Muscle of leg (tissue), 16 donors: ENCODE measurements at places on chromosomes 1 and 21.

- H3K27ac ChIP-seq, result no peak overlapping the region
- peak; percentile 75 for DNase-seq
- no peaks in the 10 kb centered on the region for H3K36me3 ChIP-seq
- no peak overlapping the region for H3K4me3 ChIP-seq
- H3K27me3 ChIP-seq, result no peaks in the 10 kb centered on the region
- H3K4me1 ChIP-seq, result no peaks in the 10 kb centered on the region
These were observed 19.0 kb upstream of the L1TD1 start for GRCh38 chr1:62175568-62176179.

DNA sequence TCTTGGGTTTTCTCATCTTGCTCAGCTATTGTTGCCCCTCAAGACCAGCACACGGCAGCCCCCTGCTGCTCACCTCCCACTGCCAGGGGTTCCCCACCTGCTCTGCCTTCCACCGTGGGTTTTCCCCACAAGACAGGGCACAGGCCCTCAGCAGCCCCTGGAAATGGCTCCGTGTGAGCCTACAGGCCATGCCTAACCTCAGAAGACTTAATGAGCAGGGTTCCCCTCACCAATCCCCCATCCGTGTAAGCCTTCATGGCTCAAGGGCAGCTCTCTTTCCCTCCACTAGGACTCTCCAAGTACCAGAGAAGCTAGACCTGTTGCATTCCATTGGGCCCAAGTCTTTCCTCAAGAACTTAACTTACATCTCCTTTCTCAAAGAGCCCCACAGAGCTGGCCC is 18.4 kb upstream of the RCAN3 start:
- peaks cover 2% of the 10 kb centered on the region for H3K27me3 ChIP-seq
- H3K4me1 ChIP-seq, result no peaks in the 10 kb centered on the region
- H3K27ac ChIP-seq, result no peak overlapping the region
- no peak for DNase-seq
- no peak overlapping the region for H3K4me3 ChIP-seq
- H3K36me3 ChIP-seq, result no peaks in the 10 kb centered on the region

- no peak overlapping the region for H3K4me3 ChIP-seq
- H3K4me1 ChIP-seq, result peaks cover 3% of the 10 kb centered on the region
- peak; percentile 64 for DNase-seq
- no peak overlapping the region for H3K27ac ChIP-seq
- H3K36me3 ChIP-seq, result no peaks in the 10 kb centered on the region
- H3K27me3 ChIP-seq, result no peaks in the 10 kb centered on the region
These were observed 275.9 kb upstream of the SNX7 start for GRCh38 chr1:98385652-98386051.

DNA sequence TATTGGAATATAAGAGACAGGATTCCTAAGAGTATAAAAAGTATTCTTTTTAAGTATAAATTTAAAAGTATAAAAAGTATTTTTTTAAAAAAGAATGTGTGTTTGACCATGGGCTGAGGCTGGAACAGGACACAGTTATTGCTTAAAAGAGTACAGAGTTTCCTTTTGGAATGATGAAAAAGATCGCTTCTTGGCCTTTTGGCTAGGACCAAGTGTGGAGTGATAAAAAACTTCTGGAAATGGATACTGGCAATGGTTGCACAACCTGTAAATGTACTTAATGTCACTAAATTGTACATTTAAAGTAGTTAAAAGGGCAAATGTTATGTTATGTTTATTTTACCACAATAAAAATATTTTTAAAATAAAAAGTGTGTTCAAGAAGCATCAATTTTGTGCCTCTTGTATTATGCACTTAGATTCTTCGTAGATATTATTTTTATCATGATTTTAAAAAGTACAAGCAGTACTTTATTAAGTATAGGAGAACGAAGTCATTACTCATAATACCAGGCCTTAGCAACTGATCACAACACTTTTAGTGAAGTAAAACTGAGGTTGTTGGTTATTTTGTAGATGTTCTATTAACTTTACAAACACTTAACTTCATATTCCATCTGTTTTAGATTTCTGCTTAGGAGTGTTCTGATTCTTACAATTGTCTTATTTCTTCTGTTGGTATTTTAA is 389.1 kb upstream of the ZP4 start:
- no peaks in the 10 kb centered on the region for H3K36me3 ChIP-seq
- no peak for DNase-seq
- H3K27me3 ChIP-seq, result no peaks in the 10 kb centered on the region
- no peak overlapping the region for H3K27ac ChIP-seq
- no peak overlapping the region for H3K4me3 ChIP-seq
- no peaks in the 10 kb centered on the region for H3K4me1 ChIP-seq

- H3K36me3 ChIP-seq, result peaks cover 20% of the 10 kb centered on the region
- H3K4me1 ChIP-seq, result peaks cover 28% of the 10 kb centered on the region
- H3K27me3 ChIP-seq, result no peaks in the 10 kb centered on the region
- peak overlapping the region; percentile 83 for H3K27ac ChIP-seq
- peak; percentile 82 for DNase-seq
These were observed 33.8 kb downstream of the DUSP10 start for GRCh38 chr1:221708076-221708571.

GRCh38 chr1:1573843-1574720 is 581 bp downstream of the SSU72 start:
- H3K27ac ChIP-seq, result peak overlapping the region; percentile 96
- peaks cover 11% of the 10 kb centered on the region for H3K36me3 ChIP-seq
- peak overlapping the region; percentile 88 for H3K4me3 ChIP-seq
- peak; percentile 87 for DNase-seq
- H3K27me3 ChIP-seq, result peaks cover 14% of the 10 kb centered on the region

- no peaks in the 10 kb centered on the region for H3K27me3 ChIP-seq
- H3K27ac ChIP-seq, result no peak overlapping the region
- H3K4me3 ChIP-seq, result no peak overlapping the region
These were observed 56.5 kb downstream of the FNBP1L start for GRCh38 chr1:93504247-93505033.

DNA sequence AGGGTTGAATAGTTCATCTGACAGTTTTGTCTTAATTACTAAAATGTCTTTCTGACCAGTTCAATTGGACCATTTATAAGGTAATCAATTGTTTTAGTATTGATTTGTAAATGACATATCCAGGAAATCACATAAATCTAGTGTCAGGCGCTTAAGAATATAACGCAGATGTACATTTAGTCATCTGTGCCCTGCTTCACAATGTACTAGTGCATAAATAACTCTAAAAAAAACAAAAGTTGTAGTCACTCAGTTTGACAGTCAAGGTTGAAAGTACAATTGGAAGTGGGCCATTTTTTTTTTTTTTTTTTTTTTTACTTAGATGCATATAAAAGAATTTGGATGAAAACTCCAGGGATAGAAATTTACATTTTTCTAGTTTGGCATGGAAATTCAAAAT is 490.4 kb downstream of the PTPRC start:
- H3K27me3 ChIP-seq, result no peaks in the 10 kb centered on the region
- no peak overlapping the region for H3K27ac ChIP-seq
- no peaks in the 10 kb centered on the region for H3K4me1 ChIP-seq
- DNase-seq, result peak; percentile 8

DNA sequence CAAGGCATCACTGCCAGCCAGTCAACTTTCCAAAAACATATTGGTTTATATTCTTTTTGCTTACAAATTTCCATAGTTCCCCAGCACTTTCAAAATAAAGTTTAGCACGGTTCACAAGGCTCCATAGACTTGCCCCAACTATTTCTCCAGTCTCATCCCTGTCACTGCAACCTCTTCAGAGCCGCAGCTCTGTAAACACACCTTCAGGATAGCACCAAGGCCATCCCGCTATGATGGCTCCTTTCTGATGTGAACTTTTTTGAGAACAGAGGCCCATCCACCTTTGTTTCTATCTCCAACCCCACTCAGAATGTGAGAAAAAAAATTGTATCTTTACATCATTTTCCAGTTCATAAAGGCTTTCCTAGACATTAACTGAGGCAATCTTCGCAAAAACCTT is 26.3 kb downstream of the PGM1 start:
- H3K36me3 ChIP-seq, result no peaks in the 10 kb centered on the region
- peaks cover 15% of the 10 kb centered on the region for H3K4me1 ChIP-seq
- no peak for DNase-seq
- H3K4me3 ChIP-seq, result no peak overlapping the region
- H3K27ac ChIP-seq, result no peak overlapping the region
- H3K27me3 ChIP-seq, result no peaks in the 10 kb centered on the region

DNA sequence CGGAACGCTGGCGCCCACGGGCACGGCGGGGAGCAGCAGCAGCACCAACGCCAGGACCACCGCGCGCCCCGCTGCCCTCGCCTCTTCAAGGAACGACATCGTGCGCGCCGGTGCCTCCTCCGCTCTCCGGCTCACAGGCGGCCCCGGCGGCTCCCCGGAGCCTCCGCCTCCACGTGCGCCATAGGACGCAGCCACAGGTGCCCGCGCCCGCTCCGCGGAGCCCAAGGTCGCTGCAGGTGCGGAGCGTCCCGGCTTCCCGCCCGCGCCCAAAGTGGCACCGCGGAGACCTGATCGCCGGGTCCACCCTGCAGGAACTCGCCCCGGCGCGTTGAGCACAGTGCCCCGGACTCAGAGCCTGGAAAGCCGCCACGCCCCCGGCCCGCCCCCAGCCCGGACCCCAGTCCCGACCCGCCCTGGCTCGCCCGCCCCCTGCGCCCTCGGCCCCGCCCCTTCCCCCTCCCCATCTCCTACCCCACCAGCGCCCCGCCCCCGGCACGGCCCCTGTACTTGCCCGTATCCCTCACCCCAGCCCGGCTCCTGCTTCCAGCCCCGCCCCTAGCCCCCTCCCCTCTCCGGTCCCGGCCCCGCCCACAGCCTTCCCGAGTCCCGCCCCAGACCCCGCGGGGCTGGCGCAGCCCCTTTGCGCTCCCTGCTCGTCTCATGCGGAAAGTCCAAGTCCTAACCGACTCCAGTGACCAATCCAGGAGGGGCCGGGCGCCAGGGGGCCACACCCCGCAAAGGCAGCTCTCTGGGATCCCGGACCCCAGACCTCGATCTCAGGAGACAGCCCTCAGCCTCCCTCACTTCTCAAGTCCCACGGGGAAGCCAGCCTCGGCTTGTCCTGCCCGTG is at the start of gene MEGF6:
TSS of gene MEGF6 (minus strand) at position 339 of the 850 bp plus-strand sequence. CDS start at position 99, 240 bp downstream.
- peak; percentile 76 for DNase-seq
- peaks cover 36% of the 10 kb centered on the region for H3K27me3 ChIP-seq
- peaks cover 40% of the 10 kb centered on the region for H3K4me1 ChIP-seq
- peak within 1 kb of the TSS; percentile 15 for H3K4me3 ChIP-seq

- DNase-seq, result no peak
- H3K27ac ChIP-seq, result no peak overlapping the region
- H3K4me1 ChIP-seq, result no peaks in the 10 kb centered on the region
These were observed 116.4 kb downstream of the USH2A start for GRCh38 chr1:216306830-216307229.

- H3K27me3 ChIP-seq, result no peaks in the 10 kb centered on the region
- no peak for DNase-seq
- no peak overlapping the region for H3K27ac ChIP-seq
- H3K4me3 ChIP-seq, result no peak overlapping the region
- no peaks in the 10 kb centered on the region for H3K4me1 ChIP-seq
These were observed 28.2 kb downstream of the GPR88 start for GRCh38 chr1:100565937-100566699.

GRCh38 chr1:17561561-17561985 is 22.1 kb downstream of the ARHGEF10L start:
- H3K36me3 ChIP-seq, result no peaks in the 10 kb centered on the region
- no peak overlapping the region for H3K4me3 ChIP-seq
- peaks cover 40% of the 10 kb centered on the region for H3K4me1 ChIP-seq
- H3K27me3 ChIP-seq, result no peaks in the 10 kb centered on the region

DNA sequence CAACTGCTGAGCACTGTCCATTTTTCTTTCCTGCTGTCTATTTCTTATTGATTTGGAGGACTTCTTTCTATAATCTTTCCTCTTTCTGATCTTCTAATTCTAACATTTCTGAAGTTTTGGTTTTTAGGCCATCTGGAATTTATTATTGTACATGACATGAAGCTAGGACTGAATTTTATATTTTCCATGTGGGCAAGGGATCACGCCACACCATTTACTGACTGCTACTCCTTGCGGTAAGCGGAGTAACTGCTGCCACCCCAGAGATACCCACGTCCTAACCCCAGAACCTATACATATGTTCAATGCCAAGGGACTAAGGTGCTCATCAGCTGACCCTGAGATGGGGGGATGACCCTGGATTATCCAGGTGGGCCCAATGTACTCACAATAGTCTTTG is 70.6 kb downstream of the NPHP4 start:
- no peak overlapping the region for H3K4me3 ChIP-seq
- H3K27me3 ChIP-seq, result no peaks in the 10 kb centered on the region
- H3K27ac ChIP-seq, result no peak overlapping the region
- peaks cover 4% of the 10 kb centered on the region for H3K4me1 ChIP-seq
- H3K36me3 ChIP-seq, result no peaks in the 10 kb centered on the region

- no peaks in the 10 kb centered on the region for H3K27me3 ChIP-seq
- H3K4me3 ChIP-seq, result no peak overlapping the region
- H3K36me3 ChIP-seq, result no peaks in the 10 kb centered on the region
- H3K27ac ChIP-seq, result no peak overlapping the region
These were observed 616.8 kb downstream of the RWDD3 start for GRCh38 chr1:95850763-95851162.

- H3K27ac ChIP-seq, result no peak overlapping the region
- DNase-seq, result no peak
- H3K4me1 ChIP-seq, result peaks cover 40% of the 10 kb centered on the region
- peaks cover 16% of the 10 kb centered on the region for H3K27me3 ChIP-seq
- peaks cover 2% of the 10 kb centered on the region for H3K36me3 ChIP-seq
These were observed 54.6 kb upstream of the ECE1 start for GRCh38 chr1:21344750-21345443.

DNA sequence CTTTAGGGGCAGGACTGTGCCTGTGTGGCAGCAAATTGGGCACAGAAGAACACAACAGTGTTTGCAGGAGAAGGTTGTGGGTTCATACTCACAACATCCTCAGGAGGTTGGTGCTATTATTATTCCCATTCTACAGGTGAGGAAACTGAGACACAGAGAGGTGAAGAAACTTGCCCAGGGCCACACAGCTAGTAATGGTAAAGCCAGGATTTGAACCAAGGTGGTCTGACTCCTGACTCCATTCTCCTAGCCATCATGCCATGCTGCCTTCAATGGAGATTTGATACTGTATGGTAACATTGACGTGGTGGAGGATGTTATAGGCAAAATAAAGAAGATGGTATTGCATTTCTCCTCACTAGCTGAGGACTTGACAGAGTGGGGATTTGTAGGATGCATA is 334.2 kb downstream of the RPS6KC1 start:
- no peak overlapping the region for H3K4me3 ChIP-seq
- H3K27me3 ChIP-seq, result no peaks in the 10 kb centered on the region
- H3K27ac ChIP-seq, result no peak overlapping the region
- H3K36me3 ChIP-seq, result no peaks in the 10 kb centered on the region
- H3K4me1 ChIP-seq, result peaks cover 19% of the 10 kb centered on the region

GRCh38 chr1:235873045-235873444 is 6.3 kb upstream of the LYST start:
- no peak for DNase-seq
- H3K27ac ChIP-seq, result peak overlapping the region; percentile 35
- no peaks in the 10 kb centered on the region for H3K36me3 ChIP-seq
- H3K4me3 ChIP-seq, result no peak overlapping the region
- H3K4me1 ChIP-seq, result no peaks in the 10 kb centered on the region
